Activated CD8-positive, alpha-beta memory T cell treated with anti-CD3 and anti-CD28 coated beads for 1 hour (primary cell): ENCODE measurements at places on chromosomes 3 and 15.
A peak's percentile ranks its signal among the peaks of the same experiment; 100 is the strongest.

DNA sequence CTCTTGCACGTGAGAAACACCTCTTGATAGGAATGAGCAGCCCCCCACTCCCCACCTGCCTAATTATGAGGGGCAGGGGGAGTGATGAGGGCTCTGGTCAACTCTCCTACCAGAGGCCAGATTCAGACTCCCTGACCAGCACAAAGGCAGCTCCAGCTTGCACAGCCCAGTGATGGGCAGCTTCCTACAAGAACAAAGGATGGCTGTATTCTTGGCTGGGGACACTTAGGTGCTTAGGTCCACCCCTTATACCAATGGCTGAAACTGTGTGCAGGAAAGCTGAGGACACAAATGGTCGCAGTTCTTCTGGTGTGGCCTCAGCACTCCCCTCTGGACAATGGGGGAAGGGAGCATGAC, 81.8 kb downstream of the IQSEC1 start:
- DNase-seq, result no peak

DNA sequence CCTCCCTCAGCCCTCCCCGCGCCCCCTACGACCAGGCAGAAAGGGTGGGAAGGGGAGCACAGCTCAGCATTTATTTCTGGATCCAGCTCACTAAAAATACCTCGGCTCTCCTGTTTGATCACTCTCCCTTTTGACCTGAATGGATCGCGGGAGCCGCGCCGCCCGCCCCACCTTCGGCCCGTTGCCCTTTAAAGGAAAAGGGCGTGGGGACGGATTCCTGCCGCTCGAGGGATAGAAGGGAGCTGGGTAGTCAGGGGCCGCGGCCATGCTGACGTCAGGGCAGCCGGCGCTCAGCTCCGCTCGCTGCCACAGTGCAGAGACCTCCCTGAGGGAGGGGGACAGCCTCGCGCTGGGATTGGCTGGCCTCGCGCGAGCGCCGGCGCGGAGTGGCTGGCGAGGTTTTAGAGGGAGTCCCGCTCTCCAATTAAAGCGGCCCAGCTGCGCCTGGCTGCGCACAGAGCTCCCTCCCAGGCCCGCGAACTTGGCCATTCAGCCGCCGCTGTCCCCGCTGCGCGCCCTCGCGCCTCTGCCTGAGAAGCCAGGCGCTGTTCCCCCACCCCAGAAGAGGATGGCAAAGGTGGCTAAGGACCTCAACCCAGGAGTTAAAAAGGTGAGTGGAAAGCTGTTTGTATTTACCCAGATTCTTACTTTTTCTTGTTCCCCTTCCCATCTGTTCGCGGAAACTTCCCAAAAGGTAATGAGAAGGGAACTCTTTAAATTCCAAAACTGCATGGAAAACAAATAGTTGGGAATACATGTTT, at the start of gene LMCD1:
TSS of gene LMCD1 (plus strand) at position 453 of the 761 bp plus-strand sequence. CDS start at position 569, 116 bp downstream.
- DNase-seq, result peak; percentile 9

- DNase-seq, result no peak
Measured at GRCh38 chr15:65382921-65383320, 5.1 kb upstream of the IGDCC3 start.

GRCh38 chr15:94638183-94638582, 406.8 kb downstream of the MCTP2 start:
- no peak for DNase-seq
